ENCODE measurements at places on chromosomes 7 and 10.

- DNase-seq: no peak
Observed at GRCh38 chr10:119872610-119872859, at the start of gene MCMBP. Gene MCMBP, minus strand, starts transcription at chr10:119872843. Its CDS starts 259 bp downstream, at chr10:119872584.

DNA sequence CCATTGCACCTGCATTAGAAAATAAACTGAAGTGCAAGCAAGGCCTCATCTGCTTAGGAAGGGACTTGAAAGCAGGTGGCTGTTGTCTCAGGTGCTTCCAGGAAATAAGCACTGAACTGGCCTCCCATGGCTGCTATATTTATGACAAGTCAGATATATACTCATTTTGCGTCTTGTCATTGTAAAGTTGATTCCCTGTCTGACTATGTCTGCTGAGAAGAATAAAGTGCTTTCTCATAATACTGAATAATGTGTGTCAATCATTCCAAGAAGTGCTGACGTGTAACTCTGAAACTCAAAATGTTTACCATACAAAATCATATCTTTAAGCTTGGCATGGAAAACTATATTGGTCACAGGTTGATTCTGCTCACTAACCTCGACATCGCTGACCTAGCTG lies 44.9 kb upstream of the SVOPL start:
- no peak for DNase-seq

GRCh38 chr7:137801491-137801890 lies 45.3 kb downstream of the DGKI start:
- no peak for DNase-seq

DNA sequence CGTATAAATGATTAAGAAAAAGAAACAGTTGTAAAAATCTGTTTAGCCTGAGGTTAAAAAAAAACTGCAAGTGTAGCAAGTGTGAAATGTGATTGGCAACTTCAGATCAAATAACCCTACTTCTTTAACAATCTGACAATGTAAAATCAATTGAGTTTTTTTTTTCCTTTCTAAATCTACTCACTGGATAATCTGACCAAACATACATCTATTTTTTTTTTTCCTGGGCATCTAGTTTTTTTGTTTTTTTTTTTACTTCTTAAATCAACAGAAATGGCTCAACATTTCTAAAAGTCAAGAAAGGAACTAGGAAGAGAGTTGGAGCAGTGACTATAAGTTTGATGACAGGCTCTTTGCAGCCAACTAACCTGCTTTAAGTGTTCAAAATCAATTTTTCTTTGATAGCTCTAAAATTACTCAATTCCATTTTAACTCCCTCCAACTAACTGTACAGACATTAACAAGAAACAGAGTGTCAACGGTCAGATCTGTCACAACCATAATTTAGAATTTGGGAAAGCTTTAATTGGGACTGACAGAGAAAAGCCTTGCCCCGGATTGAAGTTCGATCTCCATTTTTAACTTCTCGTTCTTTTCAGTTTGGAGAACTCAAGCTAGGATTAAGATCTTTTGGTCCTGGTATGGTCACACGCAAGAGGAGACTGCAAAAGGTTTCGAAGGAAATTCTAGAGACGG lies 1.2 kb downstream of the ARL3 start:
- DNase-seq: no peak

DNA sequence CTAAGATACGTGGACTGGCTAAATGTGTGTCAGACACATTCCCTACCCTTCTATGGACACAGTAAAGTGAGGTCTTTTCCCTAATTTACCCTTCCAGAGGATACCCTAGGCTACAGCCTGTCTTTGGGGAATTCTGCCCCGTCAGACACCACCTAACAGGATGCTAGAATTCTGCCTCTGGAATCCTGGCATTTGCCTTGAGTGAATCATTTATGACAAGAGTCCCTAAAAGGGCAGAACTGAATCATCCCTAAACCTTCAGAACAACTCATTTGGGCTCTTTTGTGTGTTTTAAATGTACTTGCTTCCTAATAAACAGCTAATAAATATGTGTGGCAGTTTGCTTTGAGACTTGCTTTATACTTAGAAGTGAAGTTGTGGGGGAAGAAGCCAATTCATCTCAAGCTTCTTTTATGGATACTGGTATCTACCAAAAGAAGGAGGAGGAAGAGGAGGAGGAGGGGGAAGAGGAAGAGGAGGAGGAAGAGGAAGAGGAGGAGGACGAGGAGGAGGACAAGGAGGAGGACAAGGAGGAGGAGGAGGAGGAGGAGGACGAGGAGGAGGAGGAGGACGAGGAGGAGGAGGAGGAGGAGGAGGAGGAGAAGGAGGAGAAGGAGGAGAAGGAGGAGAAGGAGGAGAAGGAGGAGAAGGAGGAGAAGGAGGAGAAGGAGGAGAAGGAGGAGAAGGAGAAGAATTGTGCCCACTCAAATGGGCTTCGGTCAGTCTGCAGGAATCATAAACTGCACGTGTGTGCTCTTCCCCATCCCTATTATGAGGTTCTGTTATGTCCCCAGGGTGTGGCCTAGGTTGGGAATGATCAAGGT lies 27.1 kb downstream of the PARP12 start:
- no peak for DNase-seq

DNA sequence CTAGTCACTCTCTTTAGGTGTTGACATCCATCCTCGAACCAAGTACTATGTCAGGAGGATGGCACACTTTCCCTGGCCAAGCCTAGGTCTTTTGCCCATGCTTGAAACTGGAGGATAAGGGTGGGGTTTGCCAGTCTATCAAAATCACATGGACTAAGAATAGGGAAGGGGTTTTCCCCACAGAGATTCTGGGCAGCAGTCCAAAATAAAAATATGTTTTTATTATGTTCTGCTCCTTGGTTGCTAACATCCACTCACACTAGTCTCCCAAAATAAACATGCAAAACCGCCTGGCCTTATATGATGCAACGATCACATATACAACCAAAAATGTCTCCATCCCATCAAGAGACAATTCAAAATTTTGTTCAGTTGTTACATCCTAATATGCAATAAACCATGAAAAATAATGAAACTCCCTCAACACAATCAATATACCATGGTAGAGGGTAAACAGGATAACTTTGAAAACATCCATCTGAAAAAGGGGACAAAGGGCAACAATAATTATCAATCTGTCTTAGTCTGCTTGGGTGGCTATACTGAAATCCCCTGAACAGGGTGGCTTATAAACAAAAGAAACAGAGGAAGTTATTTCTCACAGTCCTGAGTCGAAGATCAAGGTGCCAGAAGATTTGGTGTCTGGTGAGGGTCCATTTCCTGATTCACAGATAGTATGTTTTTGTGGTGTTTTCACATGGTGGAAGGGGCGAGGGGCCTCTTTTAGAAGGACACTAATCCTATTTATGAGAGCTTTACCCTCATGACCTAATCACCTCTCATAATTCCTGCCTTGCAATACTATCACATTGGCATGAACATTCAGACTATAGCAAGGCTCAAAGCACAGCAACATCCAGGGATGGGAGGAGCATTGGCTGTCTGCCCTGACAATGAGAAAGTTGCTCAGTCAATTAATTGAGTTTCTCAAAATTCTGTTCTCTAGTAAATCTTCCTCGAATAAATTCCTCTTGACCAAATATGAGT lies 159.3 kb downstream of the ETV1 start:
- no peak for DNase-seq

DNA sequence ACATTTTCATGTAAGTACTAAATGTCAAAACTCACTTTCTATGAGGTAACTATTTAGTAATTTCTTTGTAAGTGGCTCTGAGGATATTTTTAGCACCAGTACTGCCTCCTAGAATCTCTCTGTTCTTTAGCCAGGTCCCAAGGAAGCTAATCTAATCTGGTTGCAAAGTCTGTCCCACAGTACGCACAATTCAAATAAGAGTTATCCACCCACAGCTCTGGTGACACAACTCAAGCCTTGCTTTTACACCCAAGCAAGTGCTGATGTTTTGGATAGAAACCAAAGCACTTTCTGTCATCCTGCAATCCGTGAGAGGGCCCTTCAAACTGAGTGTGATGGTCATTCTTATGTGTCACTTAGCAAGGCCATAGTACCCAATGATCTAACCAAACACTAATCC lies 14.5 kb downstream of the GIMAP5 start:
- DNase-seq: no peak
